Mesothelial cell of epicardium (in vitro differentiated cells): ENCODE measurements at places on chromosomes 1 and 21. TPM values are rescaled to one million over a fixed set of nuclear protein-coding genes. Genes with fewer than 3 reads are reported as not detected.

GRCh38 chr1:116471241-116471640 lies 98.2 kb downstream of the ATP1A1 start:
- DNase-seq = no peak

DNA sequence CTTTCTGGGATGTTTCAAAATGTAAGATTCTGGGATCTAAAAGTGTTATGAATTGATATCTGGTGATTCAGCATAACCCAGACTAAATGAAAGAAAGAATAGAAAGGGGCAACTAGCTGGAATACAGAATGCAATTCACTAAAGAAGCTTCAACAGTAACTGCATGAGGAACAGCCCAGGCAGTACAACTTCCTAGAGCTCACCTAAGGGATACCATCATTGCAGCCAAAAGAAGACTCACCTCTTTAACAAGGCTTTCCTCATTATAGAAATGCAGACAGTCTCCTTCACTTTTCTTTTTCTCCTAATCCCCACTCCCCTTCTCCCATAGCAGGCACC lies 6.3 kb downstream of the RGS5 start:
- no peak for DNase-seq

DNA sequence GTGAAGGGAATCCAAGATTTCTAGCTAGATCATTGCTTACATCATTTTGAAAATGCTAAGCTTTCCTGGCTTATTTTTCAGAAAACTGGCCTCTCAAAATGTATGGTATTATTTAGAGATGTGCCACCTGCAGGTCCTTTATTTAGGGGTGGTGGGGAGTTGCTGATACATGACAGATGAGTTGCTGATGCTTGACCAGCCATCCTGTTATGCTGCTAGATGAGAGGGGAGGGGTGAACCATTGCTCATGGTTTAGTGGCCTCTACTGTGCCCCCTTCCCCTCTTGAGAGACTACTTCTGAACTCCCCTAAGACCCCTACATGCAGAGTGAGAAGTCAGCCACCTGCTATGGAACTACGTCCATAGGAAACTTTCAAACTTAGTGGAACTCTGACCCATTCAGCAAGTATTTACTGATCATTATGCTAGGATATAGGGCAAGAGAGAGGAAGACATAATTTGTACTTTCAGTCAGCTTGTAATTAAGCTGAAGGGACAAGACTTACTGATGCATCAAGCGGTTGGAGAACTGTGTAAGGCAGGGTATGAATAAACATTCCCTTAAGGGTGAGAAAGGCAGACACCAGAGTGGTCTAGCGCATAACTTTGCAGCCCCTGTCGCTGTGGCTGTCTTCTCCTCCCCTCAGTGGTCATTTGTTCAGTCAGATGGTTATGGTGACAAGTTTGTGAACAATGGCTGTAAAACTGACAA lies 34.6 kb downstream of the SLAMF6 start:
- DNase-seq = no peak

HIVEP3 gene
- 8.5 to 9.0 TPM (median 8.9 TPM) in 3 replicates for total RNA-seq

DNA sequence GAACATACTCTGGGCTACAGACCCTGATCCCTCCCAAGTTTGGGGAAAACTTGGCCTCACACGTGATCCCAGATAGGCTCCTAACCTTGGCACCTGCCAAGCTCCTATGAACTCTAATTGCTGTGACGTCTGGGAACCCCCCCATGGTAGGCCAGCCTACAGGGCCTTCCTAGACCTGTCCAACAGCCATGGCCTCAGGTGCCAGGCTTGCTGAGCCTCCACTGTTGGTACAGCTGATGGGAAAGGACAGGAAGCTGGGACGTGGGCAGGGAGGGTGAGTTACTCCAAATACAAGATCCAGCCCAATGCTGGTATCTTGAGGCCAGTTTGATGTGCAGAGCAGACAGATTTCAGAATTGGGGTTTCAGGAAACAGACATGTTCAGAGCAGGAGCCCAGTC lies 19.1 kb downstream of the SMIM12 start:
- DNase-seq = no peak

DNA sequence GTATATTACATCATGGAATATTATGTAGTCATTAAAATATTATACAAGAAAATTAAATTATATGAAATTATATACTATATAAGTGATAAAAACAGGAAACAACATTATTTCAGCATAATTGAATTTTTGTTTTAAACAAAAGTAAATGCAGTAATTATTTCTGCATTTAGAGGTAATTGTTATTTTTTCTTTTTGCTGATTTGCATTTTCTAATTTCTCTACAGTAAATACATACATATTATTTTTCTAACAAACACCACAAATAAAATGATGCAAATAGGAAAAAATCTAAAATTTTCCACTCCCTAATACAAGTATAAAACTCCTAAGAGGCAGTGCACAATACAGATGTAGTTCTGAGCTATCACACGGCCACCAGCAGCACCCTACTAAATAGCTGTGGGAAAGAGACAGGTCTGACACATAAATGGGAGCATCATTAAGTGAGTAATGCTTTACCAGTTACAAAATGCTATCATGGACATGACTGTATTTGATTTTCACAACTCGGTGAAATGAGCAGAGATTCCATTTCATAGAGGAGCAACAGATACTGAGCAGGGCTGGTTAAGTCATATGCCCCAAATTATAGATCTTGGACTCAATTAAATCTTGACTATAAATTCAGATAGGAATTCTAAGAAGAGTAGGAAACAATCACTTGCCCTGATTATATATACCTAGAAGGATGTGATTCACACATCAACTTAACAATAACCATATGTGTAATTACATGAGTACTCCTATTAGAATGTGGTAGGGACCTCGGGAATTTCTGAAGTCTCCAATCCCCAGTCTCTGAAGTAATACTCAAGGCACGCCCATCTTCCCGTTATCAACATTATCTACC lies 49.0 kb downstream of the NRIP1 start:
- DNase-seq = no peak

SHE gene
- total RNA-seq = 0.29 to 0.54 TPM (median 0.47 TPM) in 3 replicates

- no peak for DNase-seq
These were observed 24.1 kb downstream of the ETNK2 start for GRCh38 chr1:204127597-204128242.

NCF2 gene
- total RNA-seq = 0.16 to 0.47 TPM in 2 of 3 replicates, not detected in the other

- no peak for DNase-seq
These were observed 25.8 kb upstream of the EVA1B start for GRCh38 chr1:36349241-36349671.

DNA sequence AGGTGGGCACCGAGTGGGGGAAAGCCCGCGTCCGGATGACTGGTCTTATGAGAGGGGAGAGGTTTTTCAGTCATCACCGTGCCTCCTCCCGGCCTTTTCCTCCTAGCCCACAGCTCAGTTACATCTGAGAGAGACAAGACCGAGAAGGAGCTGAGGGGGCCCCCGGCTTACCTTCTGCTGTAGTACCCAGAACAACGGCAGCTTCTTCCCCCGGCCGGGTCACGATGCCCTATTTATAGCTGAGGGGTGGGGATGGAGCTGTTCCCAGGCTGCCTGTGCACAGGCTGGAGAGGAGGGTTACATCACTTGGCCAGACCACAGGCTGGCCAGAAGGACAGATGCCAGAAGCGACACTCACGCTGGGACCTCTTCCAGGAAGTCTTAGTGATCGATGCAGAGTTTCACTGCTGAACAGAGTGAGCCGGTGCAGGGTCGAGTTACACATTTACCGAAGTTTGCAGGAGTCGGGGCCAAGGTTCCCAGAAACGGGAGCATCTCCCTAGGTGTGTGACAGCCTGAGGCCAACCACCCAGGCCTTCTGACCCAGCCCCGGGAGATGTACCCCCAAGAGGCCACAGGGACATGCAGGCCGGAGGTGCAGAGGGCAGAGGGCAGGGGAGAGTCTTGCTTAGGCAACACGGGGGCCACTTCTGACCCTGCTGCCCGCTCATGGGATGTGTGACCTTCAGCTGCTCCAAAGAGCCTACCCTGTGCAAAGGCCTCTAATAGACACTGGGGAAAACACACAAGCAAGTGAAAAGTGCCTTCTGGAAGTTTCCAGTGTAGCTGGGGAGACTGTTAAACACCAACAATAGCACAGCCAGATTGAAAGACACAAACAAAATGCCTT lies at the start of gene AGT:
TSS of gene AGT (minus strand) at position 208 of the 850 bp plus-strand sequence. CDS start 3,299 bp downstream, outside the sequence.
- DNase-seq = no peak

DNA sequence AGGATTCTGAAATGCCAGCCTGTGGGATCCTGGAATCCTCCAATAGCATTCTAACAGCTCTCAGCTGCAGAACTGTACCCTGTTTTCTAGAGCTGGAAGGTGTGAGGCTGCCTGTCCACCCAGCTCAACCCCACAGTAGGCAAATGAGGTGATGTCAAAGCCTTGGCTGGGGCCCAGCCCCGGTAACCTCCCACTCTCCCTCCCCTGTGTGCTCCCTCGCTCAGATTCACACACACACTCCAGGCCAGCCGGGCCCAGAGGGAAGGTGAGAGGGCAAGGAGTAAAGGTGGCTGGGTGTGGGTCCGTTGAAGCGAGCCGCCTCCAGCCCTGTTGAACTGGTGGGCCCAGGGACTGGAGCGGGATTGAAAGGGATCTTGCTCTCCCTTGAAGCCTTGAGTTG lies at the start of gene BSND:
TSS of gene BSND (plus strand) at position 257 of the 400 bp plus-strand sequence. CDS start 254 bp downstream, outside the sequence.
- no peak for DNase-seq

LCE1F gene
- not detected in 3 replicates for total RNA-seq

CYP4A11 gene
- total RNA-seq = not detected in 3 replicates

DNA sequence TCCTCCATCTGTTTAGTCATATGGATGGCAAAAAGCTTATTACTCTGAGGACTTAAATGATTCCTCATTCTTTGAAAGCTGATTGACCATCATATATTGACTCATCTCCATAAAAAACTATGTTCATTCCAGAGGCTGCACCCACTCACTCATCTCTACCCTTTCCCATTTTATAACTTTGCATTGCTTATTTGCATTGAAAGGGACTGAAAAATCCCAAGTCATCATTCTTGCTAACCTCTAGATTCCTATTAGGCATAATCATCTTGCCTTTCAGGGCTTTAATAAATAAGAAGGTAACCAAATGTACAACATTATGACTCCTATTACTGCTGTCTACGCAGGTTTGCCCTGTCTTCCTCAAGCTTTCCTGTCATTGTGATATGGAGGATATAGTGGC lies 1180.3 kb upstream of the B3GALT2 start:
- no peak for DNase-seq

DNA sequence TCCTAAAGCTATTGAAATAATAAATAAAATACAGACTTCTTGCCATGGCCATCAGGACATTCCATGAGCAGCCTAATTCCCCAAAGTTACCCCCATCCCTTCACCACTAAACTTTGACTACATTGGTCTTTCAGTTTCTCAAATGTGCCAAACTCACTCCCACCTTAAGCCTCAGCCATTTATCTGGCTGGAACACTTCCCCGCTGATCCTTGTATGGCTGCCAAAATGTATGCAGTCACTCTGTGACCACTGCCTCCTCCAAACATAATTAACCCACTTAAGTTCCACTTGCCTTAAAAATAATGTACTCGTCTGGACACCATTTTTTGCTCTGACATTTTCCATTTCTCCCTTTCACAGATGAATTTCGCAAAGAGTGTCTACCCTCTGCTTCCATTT lies 407.4 kb downstream of the NTNG1 start:
- DNase-seq = no peak

- no peak for DNase-seq
These were observed 56.6 kb downstream of the STYXL2 start for GRCh38 chr1:167150492-167150833.

GRCh38 chr1:205842229-205842628 lies 7.7 kb downstream of the PM20D1 start:
- no peak for DNase-seq

LCE1C gene
- total RNA-seq = not detected in 3 replicates

GRCh38 chr1:201728731-201729130 lies 100.2 kb upstream of the IPO9 start:
- no peak for DNase-seq

OLIG2 gene
- 0.20 to 0.38 TPM (median 0.35 TPM) in 3 replicates for total RNA-seq

USP1 gene
- total RNA-seq = 24.4 to 25.1 TPM (median 24.8 TPM) in 3 replicates
